ACHN (cell line): ENCODE measurements at places on chromosomes 16 and 17.

DNA sequence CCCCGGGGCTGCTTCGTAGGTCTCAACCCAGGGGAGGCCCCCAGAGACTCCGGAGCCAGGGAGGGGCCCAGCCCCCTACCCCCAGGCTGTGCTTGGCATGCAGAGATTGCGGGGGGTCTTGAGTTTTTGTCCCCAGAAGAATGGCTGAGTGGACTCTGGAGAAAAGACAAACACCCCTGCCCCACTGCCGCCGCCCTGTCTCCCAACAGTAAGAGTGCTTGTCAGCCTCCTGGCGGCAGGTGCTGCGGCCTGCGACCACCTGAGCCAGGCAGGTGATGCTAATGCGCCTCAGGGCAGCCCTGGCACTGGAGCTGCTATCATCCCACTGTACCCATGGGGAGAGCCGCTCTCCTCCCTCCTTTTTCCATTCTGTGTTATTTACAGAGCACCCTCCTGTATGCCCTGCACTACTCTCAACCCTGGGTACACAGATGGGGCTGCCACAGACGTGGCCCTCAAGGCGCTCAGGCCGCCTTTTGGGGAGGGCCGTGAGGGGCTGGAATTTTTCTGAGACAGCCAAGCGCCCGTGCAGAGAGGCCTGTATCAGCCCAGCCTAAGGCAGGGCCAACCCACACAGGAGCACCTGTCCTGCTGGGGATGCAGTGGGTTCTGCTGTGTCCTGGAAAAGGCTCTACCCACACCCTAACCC, 2.6 kb upstream of the IL17C start:
- no peak for DNase-seq

DNA sequence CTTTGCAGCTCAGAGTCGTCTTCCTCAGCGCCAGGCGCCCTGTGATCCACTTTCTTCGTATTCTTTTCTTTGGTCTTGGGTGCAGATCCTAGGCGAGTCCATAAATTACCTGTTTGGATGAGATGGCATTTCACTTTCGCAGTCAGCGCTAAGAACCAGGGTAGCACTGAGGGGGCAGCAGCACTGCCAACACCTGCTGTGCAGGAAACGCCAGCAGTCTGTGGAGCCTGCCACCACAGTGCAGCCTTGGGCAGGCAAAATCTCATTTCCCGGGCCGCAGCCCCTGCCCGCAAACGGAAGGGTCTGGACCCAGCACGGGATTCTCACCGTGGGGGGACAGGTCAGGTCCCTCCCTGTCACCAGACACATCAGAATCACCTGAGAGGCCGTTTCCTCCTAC, 12.2 kb upstream of the ITGAE start:
- DNase-seq = no peak

GRCh38 chr16:830871-831570, 30.5 kb upstream of the GNG13 start:
- no peak for DNase-seq

DNA sequence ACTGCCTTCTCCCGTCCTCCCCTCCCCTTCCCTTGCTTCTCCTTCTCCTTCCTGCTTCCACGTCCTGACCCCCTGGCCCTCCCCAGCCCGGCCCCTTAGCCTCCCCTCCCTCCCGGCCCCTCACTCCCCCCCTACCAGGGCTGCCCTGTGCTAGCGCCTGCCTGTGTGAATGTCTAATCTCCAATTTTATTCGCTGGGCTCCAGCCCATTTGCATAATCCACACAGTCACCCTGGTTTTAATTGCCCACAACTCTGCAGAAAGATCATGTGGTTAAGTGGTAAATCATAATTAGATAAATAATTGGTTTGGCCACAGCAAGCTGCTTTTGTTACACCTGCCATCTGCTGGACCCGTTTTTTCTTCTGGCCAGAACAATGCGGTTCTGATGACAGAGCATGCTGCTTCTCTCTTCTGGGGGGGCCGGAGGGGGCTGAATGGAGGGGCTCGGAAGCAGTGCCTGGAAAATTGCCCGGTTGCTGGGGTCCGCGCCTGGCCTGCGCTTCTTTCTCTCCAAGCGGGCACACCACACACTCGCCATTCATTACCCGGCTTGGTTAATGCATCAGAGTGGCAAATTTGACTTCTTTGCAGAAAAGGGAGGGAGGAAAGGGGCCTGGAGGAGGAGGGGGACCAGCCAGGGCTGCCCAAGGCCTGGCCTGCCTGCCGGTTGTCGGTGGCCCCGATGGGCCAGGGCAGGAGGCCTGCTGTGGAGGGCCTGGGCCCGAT, 19.5 kb upstream of the GSE1 start:
- no peak for DNase-seq

- peak; percentile 72 for DNase-seq
Observed at GRCh38 chr16:57859331-57859730, 57.0 kb upstream of the KIFC3 start.

DNA sequence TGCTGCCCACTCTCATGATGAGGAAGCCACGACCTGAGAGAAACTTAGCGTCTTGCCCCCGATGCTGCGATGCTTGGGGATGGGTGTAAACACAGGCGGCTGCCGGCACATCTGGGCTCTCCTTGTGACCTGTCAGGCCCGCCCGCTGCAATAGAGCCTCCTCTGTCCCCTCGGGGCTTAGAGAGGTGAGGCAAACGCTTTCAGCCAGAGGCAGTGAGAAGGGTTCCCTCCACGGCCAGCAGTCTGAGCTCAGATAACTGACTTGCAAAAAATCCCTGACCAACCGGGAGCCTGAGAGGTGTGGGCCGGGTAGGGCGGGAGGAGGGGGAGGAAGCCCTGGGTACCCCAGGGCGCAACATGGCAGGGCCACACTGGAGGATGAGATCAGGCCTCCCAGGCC, 260.6 kb downstream of the C16orf95 start:
- no peak for DNase-seq

- no peak for DNase-seq
Observed at GRCh38 chr17:279331-279730, 73.3 kb downstream of the RPH3AL start.

DNA sequence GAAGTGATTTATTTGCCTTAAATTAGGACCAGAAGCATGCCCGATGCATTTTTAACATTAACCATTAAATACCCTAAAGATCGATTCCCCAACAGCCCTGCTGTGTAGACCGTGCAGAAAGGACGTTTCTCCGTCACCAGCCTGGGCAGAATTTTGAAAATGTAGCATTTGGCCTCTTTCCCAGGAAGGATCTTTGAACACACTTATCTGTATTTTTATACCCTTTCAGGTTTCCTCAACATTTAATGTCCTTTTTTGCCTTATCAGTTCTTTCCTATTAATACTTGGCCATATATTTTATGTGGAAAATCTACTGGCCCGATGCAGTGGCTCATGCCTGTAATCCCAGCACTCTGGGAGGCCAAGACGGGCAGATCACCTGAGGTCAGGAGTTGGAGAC, 54.6 kb upstream of the ZNF750 start:
- no peak for DNase-seq

DNA sequence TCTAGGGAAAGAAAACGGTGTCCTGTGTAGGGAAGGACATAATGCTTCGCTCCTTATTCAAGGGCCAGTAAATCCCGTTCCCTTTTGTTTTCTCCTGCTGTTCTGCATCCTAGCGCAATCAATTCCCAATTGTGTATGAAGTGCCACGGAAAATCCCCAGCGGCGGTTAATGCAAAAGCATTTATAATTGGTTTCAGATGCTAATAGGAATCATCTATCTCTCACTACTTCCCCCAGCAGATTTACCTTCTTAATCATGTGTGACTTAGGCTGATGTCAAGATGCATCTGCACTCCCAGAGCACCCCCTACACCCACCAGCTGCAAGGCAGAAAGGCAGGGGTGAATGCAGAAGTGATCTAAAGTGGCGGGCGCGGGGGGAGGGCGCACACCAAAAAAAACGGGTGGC, 32.7 kb upstream of the SSTR2 start:
- DNase-seq = no peak

- DNase-seq = no peak
Observed at GRCh38 chr16:12166271-12166670, 189.7 kb downstream of the SNX29 start.

GRCh38 chr17:29617481-29618271, 5.0 kb downstream of the CORO6 start:
- peak; percentile 79 for DNase-seq

- DNase-seq = no peak
Observed at GRCh38 chr17:71039391-71039790, 870.1 kb downstream of the KCNJ2 start.

GRCh38 chr17:50154604-50155003, 4.1 kb upstream of the PPP1R9B start:
- DNase-seq = no peak

GRCh38 chr17:64074704-64075426, 54.4 kb upstream of the ICAM2 start:
- DNase-seq = no peak

DNA sequence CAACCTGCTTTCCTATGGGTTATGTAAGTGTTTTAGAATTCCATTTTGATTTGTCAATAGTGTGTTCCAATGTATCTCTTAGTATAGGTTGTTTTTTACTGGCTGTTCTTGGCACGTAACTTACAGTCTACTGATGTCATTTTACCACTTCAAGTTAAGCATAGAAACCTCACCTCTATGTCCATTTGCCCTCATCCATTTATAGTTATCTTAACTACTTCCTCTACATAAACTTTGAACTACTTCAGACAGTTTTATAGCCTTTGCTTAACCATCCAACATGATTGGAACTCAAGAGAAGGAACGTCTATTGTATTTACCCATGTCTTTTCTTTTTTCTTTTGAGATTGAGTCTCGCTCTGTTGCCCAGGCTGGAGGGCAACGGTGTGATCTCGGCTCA, 64.5 kb upstream of the GNG13 start:
- no peak for DNase-seq

- no peak for DNase-seq
Observed at GRCh38 chr16:66300501-66300900, 66.0 kb upstream of the CDH5 start.

- peak; percentile 71 for DNase-seq
Observed at GRCh38 chr16:85750827-85751697, at the start of gene C16orf74. Gene C16orf74, minus strand, starts transcription at chr16:85751096. Its CDS starts 15,879 bp downstream, at chr16:85735217.

- DNase-seq = no peak
Observed at GRCh38 chr17:51672065-51672464, 411.7 kb downstream of the UTP18 start.

GRCh38 chr17:44400226-44400847, 10.9 kb upstream of the ITGA2B start:
- peak; percentile 44 for DNase-seq

DNA sequence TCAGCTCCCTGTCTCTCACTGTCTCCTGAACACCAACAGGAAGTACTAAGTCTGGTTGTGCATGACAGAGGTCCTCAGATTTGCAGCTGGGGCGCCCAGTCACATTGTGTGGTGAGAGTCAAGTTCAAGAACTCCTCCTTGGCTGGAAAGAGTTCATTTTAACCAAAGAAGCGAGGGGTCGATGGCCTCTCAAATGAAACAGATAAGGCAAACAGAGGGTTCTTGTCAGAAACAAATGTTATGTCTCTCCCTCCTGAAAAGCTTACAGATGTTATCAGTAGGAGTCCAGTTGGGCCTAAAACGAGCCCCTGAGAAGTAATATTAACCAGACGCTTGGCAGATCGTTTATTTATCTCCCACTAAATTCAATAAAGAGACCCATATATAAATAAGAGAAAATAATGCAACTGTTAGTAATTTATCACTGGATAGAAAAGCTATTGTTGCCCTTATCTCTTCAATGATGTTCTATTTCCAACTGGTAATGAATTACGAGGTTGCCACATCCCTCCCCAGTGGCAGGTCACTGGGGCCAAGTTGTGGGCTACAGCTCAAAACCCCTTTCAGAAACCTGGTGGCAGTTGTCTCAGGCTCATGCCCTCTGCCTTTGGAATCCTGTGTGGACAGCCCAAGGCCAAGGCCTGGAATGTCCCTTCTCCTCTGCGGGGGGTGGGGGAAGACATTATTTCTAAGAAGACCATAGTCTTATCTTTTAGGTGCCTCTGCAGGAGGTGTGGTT, 307.5 kb upstream of the DYNLRB2 start:
- DNase-seq = no peak

DNA sequence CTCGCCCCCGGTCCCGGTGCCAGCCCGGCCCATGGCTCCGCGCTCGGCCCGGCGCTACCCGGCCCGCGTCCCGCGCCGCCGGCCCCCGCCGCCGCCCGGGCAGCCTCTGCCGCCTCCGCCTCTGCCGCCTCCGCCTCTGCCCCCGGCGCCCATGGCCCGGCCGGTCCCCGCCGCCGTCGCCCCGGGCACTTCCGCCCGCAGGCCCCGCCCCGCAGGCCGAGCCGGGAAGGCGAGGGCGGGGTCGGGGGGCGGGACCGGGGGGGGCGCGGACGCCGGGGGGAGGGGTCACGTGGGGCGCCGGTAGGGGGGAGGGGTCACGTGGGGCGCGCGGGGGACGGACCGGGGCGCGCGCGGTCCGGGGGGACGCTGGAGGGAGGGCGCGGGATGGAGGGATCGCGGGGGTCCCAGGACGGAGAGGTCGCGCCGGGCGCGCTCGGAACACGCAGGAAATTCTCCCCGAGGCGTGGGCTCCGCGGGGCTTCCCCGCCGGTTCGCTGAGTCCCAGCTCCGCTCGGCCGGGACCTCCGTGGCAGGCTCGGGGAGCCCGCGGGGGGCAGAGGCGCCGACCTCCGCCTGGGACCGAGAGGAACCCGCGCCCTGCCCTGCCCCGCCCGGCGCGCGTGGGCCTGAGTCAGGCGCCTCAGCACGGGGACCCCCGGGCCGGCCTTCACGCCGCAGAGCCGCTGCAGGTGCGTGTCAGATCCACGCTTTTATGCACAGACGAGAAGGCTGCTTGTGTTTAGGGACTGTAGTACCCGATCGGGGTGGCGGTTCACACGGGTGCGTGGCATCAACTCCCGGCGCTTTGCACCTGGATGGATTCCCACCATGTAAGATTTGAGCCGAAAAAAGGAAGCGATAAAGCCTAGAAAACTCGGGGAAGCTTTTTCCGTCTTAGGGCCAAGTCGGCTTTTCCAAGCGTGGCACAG, at the start of gene PGAP6:
Gene PGAP6 (minus strand): TSS at position 190 of the 929 bp plus-strand sequence. CDS start 157 bp downstream, at position 33.
- peak; percentile 76 for DNase-seq

- DNase-seq = no peak
Observed at GRCh38 chr17:49442041-49442440, 27.4 kb upstream of the PHB1 start.

- DNase-seq = no peak
Observed at GRCh38 chr17:43169561-43170139, 1.4 kb upstream of the NBR1 start.

- DNase-seq = no peak
Observed at GRCh38 chr16:68486502-68487202, 38.3 kb upstream of the SMPD3 start.

DNA sequence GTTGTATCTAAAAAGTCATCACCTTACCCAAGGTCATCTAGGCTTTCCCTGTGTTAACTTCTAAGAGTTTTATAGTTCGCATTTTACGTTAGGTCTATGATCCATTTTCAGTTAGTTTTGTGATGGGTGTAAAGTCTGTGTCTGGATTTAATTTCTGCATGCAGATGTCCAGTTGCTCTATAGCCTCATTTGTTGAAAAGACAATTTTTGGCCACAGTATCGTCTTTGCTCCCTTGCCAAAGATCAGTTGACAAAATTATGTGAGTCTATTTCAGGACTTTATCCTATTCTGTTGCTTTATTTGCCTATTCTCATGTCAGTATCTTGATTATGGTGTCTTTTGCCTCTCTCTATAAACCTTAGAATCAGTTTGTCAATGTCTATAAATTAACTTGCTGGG, 85.1 kb downstream of the METRNL start:
- DNase-seq = no peak
